AG20443 (cell line): ENCODE measurements at places on chromosomes 11 and 22.

- DNase-seq: no peak
These were observed 8.5 kb upstream of the ADORA2A start for GRCh38 chr22:24418786-24419474.

- DNase-seq: no peak
These were observed 106.1 kb downstream of the SLC1A2 start for GRCh38 chr11:35313066-35313759.

DNA sequence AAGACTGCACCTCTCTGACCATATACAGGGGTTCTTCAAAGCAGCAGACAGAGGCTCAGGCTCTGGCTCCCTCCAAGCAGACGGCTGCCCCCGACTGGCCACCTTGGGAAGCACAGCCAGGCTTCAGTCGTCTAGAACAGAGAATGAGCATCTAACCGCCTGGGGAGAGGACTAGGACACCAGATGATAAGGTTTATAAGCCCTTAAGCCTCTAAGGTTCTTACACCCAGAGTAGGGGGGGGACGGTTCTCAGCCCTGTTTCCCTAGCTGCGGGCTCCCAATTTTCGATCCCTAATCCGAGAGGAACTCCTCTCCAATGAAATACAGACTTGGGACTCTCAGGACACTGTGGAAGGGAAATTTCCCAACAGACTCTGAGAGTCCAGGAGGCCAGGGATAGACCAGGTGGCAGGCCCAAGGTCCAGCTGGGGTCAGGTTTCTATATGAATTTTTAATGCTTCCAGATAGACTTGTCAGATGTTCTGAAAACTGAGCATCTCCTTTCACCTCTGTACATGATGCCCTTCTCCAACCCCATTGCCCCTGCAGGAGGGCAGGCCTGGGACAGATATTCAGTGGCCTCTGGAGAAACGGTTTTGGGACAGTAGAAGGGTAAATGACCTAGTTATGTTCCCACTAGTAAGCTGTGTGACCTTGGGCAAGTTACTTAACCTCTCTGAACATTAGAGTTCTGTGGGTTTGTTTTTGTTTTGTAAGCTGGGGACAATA lies 20.2 kb downstream of the RTN4RL2 start:
- DNase-seq: peak; percentile 79

GRCh38 chr11:110874437-110875030 lies 162.3 kb upstream of the ARHGAP20 start:
- DNase-seq: no peak

DNA sequence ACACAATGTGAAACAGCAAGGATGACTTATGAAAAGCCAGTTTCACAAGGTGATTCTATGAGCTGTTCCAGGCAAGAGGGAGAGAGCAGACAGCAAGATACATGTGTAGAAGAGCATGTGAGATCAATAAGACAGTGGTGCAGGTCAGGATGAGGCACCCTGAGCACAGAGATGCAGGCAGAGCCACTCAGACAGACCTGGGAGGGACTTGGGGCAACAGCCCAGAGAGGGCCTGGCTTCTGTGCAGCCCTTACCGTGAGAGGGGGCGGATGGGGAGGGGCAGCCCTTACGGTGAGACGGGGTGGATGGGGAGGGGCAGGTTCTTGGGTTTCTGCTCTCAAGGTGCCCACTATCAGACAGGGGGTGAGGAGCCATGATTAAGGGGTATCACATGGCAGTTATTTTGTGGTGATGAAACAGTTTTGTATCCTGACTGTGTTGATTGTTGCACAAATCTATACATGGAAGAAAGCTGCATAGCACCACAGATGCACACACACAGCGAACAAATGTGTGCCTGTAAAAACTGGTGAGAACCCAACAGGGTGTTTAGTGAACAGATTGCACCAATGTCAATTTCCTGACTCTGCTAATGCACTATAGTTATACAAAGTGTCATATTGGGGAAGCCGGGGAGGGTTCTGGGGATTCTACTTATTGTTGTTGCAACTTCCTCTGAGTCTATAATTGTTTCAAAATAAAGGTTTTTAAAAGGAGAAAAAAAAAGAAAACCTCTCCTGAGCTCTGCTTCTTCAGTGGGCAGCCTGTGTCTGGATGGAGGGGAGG lies 5.2 kb upstream of the C22orf42 start:
- no peak for DNase-seq

DNA sequence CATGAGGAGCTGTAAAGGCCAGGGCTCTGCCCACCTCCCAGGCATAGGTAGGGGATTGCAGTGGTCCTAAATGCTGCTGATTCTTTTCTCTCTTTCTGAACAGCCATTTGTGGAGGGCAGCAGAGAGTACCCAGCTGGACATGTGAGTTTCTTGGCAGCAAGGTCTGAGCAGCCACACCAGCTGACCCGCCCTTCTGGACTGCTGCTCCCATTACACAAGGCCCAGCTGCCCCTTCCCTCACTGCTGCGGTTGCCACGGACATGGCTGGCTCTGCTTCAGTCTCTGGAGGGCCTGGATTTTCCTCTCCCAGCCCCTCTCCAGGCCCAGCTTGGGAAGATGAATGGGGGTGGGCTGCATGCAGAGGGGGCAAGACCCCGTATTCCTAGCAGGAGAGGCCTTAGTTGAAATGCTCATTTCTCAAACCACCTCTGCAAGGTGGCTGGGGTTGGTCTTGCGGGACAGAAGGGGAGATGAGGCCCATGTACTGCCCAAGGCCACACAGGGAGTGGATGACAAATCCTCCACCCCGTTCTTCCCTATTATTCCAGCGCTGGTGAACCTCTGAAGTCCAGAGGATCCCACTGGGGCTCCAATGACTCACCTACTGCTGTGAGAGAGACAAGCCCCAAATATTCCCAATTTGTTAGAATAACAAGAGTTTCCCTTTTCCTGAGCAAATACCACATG lies 4.6 kb downstream of the LGALS12 start:
- peak; percentile 90 for DNase-seq

GRCh38 chr11:1392111-1392510 lies 2.4 kb downstream of the BRSK2 start:
- no peak for DNase-seq

DNA sequence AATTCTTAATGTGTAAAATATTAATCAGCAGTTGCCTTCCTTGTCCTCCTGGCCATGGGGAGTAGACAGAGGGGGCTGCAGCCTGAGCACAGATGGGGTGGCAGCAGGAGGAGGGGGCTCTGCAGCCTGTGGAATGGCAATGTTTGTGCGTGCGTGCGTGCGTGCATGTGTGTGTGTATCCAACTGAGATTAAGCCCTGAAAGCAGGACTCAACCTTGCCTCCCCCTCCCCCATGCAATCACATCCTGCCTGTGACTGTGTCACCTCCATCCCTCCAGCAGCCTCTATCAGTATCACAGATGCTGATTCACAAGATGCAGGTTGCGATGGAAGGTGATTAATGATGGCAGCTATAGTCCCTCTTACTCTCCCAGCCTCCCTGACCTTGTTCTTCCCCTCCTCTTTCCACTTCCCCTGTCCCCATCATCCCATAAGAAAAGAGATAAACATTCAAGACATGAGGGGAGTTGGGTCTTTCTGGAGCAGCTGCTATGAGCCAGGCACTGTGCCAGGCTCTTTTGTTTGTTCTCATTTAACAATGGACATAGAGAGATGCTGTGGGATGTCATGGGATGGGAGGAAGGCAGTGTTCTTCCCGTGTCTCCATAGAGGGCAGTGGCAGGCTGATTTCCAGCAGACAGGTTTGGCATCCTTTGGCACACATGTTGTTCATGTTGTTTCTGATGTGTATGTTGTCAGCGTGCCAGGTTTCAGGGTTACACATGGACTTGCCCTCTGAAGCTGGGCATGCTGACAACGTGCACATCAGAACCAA lies 43.8 kb upstream of the NECTIN1 start:
- no peak for DNase-seq

DNA sequence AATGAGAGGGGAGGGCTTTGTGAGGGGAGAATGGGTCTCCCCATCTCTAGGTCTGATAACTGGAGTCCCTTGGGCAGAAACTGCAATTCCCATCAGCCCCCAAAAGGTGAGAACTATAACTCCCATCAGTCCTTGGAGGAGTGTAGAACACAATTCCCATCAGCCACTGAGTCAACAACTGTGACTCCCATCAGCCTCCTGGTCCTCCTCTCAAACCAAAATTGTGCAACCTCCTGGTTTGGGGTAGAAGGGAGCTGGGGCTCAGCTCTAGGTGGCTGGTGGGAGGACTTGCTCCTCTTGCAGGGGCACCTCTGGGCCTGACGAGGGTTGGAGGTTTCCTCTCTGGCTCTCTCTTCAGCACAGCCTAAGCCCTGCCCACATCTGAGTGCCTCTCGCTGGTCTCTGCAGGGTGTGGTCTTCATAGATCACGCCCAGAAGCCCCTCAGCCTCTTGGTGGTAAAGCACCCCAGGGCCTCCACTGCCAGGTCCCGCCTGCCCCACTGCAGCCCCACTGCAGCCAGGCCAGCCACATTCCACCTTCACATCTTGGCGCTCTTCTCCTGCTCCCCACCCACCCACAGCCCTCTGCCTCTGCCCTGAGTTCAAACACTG lies 18.5 kb downstream of the SLC22A12 start:
- DNase-seq: no peak

GRCh38 chr11:47659276-47659675 lies 16.9 kb upstream of the MTCH2 start:
- DNase-seq: no peak

- DNase-seq: peak; percentile 60
These were observed 28.5 kb upstream of the RBX1 start for GRCh38 chr22:40922484-40923303.

GRCh38 chr22:24421428-24421931 lies 5.9 kb upstream of the ADORA2A start:
- DNase-seq: no peak

- DNase-seq: no peak
These were observed 951 bp upstream of the EHD1 start for GRCh38 chr11:64879244-64879900.

GRCh38 chr11:68974421-68975194 lies 6.2 kb downstream of the MRGPRD start:
- DNase-seq: peak; percentile 30

DNA sequence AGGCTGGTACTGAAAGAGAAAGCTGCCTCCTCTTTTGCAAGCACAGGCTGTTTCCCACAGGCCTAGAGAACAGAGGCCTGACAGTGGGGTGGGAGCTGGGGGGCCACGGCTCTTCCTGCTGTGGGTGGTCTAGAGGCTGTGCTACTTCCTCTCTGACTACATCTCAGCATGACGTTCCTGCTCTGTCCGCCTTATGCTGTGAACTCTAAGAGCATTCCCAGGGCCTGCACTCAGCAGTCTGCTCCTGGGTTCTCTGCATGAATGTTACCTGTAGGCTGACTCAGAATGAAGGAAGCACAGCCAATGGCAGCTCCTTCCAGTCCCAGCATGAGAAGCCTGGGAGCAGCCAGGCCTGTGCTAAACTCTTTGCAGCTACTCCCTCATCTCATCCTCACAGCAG lies 534.3 kb downstream of the NTM start:
- DNase-seq: no peak

DNA sequence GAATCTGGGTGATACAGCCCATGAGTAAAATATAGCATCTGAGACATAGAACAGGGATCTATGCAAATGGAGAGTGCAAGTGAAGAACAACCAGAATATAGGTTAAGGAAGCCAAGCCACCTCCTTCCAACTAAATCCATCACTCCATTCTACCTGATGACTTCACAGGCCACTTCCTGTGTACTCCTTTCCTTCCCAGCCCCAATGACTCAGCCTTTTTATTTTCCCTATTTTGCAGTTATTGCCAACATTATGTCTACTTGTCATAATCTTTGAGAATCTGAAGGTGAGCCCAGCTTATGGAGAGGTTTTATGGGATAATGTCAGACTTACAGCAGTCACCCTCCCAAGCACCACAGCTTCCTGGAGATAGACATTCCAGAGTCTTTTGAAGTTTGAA lies 1.4 kb upstream of the OR52M1 start:
- no peak for DNase-seq

DNA sequence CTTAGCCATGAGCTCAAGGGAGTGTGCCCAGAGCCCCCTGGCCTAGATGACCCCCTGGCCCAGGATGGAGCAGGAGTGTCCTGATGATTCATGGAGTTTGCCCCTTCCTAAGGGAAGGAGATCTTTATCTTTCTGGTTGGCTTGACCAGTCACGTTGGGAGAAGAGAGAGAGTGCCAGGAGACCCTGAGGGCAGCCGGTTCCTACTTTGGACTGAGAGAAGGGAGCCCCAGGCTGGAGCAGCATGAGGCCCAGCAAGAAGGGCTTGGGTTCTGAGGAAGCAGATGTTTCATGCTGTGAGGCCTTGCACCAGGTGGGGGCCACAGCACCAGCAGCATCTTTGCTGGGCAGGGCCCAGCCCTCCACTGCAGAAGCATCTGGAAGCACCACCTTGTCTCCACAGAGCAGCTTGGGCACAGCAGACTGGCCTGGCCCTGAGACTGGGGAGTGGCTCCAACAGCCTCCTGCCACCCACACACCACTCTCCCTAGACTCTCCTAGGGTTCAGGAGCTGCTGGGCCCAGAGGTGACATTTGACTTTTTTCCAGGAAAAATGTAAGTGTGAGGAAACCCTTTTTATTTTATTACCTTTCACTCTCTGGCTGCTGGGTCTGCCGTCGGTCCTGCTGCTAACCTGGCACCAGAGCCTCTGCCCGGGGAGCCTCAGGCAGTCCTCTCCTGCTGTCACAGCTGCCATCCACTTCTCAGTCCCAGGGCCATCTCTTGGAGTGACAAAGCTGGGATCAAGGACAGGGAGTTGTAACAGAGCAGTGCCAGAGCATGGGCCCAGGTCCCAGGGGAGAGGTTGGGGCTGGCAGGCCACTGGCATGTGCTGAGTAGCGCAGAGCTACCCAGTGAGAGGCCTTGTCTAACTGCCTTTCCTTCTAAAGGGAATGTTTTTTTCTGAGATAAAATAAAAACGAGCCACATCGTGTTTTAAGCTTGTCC lies 14.3 kb downstream of the ADORA2A start:
- DNase-seq: no peak

- peak; percentile 41 for DNase-seq
These were observed 178.2 kb upstream of the ZC3H12C start for GRCh38 chr11:109914809-109915653.

- DNase-seq: peak; percentile 56
These were observed 17.3 kb downstream of the TRAF6 start for GRCh38 chr11:36492724-36493304.

DNA sequence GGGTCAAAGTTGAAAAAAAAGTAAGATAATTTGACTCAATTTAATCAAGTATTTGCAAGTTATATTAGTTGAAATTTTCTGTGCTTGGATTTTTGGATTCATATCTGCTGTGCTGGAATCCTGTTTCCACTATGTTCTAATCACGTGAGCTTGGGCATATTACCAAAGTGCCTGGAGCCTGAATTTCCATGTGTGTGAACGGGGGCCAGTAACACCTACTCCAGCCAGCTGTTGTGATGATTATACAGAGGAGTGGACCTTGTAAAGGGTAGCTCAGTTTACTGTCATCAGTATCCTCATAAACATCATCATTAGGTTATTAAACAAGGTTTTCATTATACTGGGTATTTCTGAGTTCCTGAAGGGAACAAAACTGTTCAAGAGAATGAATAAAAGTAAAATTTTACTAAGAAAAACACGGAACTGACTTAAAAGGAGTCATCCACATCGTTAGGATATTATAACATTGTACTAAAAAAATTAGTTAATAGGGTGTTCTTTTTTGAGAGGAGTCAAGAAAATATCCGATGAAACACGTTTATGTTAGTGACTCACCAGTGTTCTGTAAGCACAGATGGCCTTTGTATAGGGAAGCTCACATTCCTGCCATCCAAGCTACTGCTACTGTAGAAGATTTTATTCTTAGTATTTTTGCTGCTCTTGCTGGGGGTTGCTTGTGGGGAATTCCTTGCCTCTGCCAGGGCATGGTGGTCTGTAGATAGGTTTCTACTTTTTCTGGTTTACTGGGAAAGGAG lies 144.1 kb downstream of the ARHGAP42 start:
- DNase-seq: peak; percentile 25

- DNase-seq: peak; percentile 62
These were observed 9.8 kb upstream of the DDX10 start for GRCh38 chr11:108654994-108655631.
